ENCODE measurements at places on chromosomes 11 and 22.

- no peak for DNase-seq
Observed at GRCh38 chr11:12248330-12248729, 129.0 kb upstream of the PARVA start.

DNA sequence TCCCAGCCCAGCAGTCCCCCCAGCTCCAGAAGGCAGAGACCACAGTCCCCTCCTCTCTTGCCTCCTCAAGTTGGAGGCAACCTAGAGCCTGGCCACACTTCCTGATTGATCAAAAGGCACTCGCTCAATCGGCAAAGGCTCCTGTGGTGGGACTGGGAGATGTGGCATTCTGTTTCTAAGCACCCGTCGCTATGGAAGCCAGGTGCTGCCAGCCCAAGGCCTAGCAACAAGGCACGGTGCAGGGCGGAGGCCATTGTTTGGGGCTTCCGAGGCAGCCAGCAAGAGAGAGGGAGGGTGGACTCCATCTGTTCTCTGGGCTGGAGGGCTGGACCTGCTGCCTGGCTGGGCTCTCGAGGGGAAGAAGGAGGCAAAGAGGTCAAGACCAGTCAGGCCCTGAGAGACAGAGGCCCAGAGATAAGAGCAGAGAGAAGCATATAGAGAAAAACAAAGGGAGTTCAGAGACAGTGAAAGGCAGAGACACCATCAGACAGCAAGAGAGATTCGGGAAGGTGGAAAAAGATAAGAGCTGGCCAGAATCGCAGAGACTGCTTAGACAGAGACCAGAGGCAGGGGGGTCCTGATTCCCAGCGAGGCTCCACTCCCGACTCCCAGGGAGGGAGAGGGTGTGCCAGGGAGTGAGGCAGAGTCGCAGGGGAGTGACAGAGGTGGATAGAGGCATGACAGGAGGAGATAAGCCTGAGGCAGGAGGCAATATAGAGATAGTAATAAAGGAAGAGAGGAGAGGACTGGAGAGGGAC lies 21.2 kb downstream of the PDE2A start:
- DNase-seq = no peak

- DNase-seq = peak; percentile 11
Observed at GRCh38 chr11:7671347-7672215, 1.7 kb downstream of the CYB5R2 start.

GRCh38 chr11:82901922-82902485 lies 468 bp downstream of the DDIAS start:
- no peak for DNase-seq

DNA sequence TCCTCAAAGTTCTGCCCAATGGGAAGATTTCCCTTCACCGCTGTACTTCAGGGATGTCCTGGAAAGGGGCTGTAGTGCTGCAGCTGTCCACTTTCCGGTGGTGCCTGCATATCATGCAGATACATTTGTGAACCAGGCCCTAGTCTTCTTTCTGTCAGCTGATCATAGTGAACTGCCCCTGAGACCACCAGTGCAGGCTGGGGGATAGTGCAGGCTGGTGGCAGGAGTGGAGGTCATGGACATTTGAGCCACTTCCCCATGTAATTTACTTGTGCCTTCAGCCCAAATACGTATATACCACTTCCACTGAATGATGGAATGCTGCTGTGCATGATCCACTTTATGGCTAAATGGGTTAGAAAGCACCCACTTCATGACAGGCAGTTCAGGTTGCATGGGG lies 120.0 kb downstream of the ZNF280B start:
- DNase-seq = no peak

DNA sequence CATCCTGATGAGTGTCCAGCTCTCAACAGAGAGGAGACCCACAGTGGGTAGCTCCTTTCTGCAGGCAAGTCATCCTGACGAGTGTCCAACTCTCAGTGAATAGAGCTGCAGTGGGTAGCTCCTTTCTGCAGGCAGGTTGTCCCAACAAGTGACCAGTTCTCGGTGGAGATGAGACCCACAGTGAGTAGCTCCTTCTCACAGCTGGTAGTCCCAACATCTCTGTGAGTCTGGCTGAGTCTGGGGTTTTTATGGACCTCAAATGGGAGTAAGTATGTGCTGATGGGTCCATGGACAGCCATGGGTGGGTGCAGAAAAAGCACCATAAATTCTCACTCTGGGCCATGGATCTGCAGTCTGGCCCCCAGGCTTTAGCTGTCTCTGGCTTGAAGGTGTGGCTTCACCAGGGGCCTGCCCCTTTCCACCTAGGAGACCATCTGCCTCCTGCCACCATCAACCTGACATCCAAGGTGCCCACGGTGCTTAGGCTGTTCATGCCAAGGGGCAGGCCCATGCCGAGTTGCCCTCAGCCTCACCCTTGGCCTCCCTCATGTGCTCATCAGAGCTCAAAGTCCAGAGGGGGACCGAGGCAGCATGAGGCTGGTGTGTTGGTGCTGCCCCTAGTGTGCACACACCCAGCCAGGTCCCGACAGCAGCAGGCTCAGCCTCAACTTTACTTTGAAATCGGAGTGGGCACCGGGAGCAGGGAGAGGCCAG lies 15.3 kb downstream of the NPAT start:
- no peak for DNase-seq

GRCh38 chr11:124876818-124877630 lies 11.8 kb downstream of the ROBO3 start:
- DNase-seq = no peak

Data from activated CD4-positive, alpha-beta T cell treated with anti-CD3 and anti-CD28 coated beads, Interleukin-2, Interleukin-6, amounts not matched to agents 100 ng/mL and 50 ng/mL, durations not matched to agents 16 hours and 8 hours (primary cell).